ENCODE measurements at places on chromosomes 1 and 21. TPM values are rescaled to one million over a fixed set of nuclear protein-coding genes. Genes with fewer than 3 reads are reported as not detected.

DNA sequence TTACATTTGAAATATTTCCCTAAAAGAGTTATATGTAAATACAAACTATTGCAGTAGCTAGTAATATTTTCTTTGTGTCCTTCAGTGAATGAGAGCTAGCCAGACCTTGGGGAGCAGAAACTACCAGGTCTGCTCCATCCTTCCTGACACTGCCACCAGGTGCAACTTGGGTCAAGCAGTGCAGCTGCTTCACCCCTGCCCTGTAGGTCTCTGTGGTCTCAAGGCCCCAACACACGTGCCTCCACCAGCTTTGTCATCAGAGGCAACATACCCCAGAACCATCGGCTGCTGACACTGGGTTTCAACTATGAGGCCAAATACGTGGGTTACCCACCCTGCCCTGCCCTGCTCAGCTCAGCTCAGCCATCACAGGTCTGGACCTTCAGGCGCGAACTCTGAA is 181.6 kb downstream of the FCRL5 start:
- DNase-seq: no peak

- no peak for DNase-seq
Measured at GRCh38 chr1:201481004-201481380, 12.0 kb upstream of the PHLDA3 start.

DNA sequence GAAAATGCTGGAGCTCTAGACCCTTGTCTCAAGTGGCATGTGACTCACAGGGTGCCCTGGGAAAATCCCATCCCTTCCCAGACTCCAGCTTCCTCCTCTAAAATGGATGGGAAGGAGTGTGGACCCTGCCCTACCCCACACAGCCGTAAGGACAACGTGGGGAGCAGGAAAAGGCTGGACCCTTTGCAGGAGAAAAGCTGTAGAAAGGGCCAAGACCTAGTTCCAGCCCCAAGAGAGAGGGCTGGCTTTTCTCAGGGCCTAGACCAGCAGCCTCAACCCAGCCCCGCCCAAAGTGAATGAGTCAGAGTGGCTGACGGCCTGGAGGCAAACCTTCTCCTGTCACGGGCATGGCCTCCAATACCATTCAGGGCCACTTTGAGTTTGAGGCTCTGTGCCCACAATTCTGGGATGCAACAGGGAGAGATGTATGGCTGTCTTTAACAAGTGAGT is 1.1 kb downstream of the LAMB3 start:
- no peak for DNase-seq

- no peak for DNase-seq
Measured at GRCh38 chr1:172997941-172998361, 52.8 kb downstream of the TNFSF18 start.

DNA sequence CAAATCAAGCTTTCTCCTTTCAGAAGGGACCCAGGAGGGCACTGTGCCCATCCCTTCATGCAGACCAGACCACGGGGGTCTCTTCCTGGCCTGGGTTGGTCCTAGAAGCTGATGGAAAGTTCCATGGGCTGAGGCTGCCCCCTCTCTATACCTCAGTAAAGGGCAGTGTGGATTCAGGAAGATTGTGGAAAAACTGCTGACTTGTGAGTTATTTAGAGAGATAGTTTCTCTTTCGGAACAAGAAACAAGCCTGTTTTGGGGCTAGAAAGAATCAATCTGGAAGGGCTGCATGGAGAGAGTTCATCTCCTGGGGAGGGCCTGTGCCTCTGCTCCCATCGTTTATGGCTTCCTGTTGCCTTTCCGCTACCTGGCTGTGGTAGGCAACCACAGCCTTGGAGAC is 803 bp downstream of the CHIT1 start:
- DNase-seq: no peak

GRCh38 chr1:247287460-247287859 is 31.6 kb downstream of the VN1R5 start:
- DNase-seq: no peak

- DNase-seq: no peak
Measured at GRCh38 chr1:201970334-201971159, 11.9 kb upstream of the RNPEP start.

GRCh38 chr21:46111193-46111571 is 13.3 kb downstream of the COL6A2 start:
- DNase-seq: no peak

- DNase-seq: no peak
Measured at GRCh38 chr1:224851848-224852261, 77.6 kb upstream of the DNAH14 start.

DNA sequence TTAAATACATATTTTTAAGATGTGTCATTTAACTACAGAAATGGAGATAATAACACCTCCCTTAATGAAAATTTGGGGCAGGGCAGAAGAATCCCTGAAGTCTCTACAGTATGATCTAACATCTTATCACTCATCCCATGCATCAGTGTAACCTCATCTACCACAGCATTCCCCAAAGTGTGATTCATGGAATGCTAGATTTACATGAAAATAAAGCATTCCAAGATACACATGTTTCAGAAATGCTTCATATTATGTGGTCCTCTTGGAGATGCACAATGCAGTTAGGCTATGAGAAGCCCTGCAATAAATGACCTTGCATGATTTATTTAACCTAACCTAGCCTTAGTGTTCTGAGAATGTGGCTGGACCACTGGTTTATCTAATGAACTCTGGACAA is 166.9 kb upstream of the SYT6 start:
- DNase-seq: no peak

GRCh38 chr1:26094076-26094669 is 17.5 kb upstream of the PDIK1L start:
- no peak for DNase-seq

DNA sequence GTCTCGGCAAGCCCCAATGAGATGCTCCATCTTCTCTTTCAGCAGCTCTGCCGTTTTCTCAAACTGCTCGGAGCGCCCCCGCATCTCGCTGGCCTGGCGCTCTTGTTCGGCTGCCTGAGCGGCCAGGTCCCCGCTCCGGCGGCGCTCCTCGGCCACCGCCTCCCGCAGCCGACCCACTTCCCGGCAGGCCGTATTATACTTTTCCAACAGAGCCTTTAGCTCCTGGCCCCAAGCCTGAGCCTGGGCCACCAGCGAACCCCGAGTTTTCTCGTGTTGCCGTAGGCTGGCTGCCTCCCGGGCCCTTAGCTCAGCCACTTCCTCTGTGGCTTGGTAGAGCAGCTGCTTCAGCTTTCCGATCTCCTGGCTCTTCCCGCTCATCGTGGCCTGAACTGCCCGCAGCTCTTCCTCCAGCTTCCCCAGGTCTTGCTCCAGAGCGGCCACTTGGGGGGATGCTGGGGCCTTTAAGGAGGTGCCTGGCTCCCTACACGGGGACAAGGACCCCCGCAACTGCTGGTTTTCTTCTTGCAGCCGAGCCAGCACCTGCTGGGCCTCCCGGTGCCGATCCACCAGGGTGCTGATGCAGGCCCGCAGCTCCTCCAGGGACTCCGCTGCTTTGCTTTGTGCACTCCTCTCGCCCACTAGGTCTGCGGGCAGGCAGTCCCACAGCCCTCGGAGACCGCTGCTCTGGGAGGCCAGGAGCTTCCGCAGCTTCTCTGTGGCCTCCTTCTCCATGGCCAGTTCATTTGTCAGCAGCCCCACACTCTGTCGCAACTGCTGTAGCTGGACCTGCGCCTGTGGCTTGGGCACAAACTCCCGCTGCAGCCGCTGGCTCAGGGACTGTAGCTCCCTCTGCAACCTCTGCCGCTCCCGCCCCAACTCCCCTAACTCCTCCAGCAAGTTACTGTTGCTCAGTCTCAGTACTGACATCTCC is 13.4 kb upstream of the PIAS3 start:
- no peak for DNase-seq

DNA sequence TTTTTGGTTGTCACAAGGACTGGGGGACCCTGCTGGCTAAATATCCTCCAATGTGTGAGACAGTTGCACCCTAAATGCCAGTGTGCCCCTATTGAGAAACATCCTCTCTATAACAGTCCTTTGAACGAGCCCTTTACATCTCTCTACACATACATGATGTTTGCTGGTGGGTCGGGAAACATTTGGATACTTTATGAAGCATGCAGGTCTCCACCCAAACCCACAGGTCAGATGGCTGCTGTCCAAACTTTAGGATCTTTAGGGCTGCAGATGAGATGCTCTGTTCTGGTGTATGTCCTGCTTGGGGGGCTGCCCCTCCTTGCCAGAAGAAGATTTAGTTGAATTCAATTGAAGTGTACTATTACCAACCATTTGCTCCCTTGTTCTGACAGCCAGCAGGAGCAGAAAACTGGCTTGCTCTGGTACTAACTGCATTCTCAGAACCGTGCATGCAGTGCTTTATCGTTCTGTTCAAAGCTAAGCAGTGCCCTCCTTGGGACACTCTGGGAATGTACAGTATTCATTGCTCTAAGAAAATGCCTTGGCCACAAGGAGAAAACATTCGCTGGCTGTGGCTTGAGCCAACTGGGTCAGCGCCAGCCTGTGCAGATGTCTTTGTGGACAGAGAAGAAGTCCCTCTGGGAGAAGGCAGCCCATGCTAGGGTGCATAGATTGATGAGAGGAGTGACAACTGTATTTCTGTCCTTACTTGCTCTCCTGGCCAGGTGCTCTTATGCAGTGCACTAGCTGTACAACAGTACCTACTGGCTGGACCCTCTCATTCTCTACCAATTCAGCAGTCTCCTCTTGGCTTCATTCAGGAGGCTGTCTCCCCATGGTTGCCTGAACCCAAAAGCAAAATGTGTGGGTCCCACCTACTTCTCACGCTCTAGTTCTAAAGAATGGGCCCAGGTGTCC is 61.4 kb upstream of the DIRAS3 start:
- no peak for DNase-seq

DNA sequence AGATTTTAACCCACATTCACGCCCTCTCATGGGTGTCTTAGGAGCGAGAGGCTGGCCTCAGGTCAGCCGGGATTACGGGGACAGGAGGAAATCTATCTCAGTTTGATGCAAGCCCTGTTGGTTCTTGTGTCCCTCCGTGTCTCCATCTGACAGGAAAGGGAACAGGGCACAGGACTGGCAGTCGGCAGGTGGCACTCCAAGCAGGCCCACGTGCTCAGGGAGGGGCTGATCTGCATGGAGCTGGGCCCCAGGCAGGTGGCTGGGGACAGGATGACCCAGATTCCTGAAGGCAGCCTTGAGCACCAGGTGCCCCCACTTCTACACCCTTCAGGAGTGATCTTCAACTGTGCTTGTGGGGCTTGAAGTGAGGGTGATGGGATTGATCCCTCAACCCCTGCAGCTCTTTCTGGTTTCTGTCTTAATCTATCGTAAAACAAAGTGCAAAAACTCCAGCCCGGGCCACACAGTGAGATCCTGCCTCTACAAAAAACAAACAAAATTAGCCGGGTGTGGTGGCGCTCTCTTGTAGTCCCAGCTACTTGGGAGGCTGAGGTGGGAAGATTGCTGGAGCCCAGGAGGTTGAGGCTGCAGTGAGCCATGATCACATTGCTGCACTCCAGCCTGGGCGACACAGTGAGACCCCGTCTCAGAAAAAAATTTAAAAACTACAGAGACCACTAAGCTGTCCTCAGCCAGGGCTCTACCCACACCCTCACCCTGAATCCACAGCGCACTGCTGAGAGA is 8.3 kb downstream of the PLEKHG5 start:
- DNase-seq: no peak

- no peak for DNase-seq
Measured at GRCh38 chr1:29542548-29542947, 306.2 kb downstream of the PTPRU start.

- DNase-seq: no peak
Measured at GRCh38 chr1:224205438-224205840, 22.4 kb downstream of the DEGS1 start.

DNA sequence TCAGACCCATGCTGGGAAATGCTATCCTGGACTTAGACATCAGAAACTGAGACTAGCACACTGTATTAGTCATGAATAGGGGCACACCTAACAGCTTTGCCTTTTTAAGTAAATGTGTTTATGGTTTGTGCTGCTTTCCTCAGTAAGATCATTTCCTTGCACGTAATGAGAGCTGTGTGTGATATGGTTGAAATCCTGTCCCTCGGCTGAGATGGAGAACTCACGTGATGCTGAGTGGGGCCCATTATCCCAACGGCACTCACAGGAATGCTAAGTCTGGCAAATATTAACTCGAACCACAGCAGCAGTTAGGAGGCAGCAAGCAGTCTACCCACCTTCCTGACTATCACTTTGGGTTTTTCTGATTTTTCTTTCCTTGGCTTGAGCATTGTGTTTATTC is 38.2 kb downstream of the BCL9 start:
- no peak for DNase-seq

DNA sequence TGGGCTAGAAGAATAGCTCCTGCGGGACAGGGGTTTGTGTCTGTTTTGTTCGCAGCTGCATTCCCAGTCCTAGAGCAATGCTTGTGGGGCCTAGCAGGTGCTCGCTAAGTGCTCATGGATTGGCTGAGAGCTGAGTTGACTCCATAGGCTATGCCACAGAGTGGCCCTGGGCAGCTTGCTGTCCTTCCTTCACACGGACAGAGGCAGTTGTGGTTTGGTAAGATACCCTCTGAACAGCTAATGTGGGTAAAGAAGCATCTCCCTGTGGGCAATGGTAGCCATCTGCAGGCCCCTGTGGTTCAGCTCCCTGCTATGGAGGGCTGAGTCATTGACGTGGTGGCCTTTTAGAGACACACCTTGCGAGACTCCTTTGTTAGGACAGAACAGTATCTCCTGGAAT is 23.5 kb upstream of the LBR start:
- peak; percentile 46 for DNase-seq

DNA sequence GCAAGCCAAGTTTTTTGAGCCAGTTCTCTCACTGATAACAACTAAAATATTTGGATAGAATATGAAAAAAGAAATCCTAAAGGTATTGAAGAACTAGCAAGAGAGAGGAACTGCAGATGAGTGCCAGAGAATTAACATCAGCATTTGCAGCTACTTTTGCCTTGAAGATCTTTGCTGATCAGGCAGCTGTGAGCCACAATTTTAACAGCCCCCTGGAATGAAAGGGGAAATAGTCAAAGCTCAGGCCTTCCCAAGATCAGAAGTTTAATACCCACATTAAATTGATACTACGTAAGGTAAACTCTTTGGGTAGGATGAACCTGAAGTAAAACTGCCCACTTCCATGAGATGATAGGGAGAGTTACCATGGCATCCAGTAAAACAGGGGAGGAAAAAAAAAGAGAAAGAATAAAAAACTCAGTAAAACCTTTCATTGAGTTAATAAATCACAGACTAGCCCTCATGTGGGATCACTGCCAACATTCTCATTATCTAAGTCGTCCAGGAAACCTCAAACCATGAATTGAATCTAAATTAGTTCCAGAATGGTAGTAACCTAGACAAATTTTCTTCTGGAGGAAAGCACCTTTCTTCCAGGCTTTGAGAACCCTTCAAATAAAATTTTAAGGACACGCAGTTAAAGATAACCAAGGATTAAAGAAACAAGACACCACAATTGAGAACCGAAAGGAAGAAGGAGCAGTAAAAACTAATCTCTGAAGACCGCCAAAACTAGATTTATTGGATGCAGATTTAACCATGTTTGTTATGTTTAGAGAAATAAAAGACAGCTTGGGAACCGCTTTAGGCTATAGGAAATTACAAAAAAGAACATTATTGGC is 28.3 kb downstream of the SCP2 start:
- DNase-seq: no peak

GRCh38 chr1:183546427-183546826 is 43.8 kb downstream of the NCF2 start:
- no peak for DNase-seq

The ANKRD35 gene
- not detected for total RNA-seq

The CFAP141 gene
- not detected for total RNA-seq

The PCNX2 gene
- total RNA-seq: 12.0 TPM

The SLC22A15 gene
- 8.3 TPM for total RNA-seq

The RNU1-4 gene
- 1,438 TPM for total RNA-seq

The GIPC2 gene
- total RNA-seq: 0.10 TPM

The GPR3 gene
- total RNA-seq: 0.56 TPM

The CELA2A gene
- not detected for total RNA-seq

The IL23R gene
- total RNA-seq: not detected

Measured in chondrocyte (in vitro differentiated cells).